ENCODE measurements at places on chromosomes 11 and 22.
A peak's percentile ranks its signal among the peaks of the same experiment; 100 is the strongest.

GRCh38 chr11:46117842-46118241 lies 3.4 kb downstream of the PHF21A start:
- no peak for DNase-seq

DNA sequence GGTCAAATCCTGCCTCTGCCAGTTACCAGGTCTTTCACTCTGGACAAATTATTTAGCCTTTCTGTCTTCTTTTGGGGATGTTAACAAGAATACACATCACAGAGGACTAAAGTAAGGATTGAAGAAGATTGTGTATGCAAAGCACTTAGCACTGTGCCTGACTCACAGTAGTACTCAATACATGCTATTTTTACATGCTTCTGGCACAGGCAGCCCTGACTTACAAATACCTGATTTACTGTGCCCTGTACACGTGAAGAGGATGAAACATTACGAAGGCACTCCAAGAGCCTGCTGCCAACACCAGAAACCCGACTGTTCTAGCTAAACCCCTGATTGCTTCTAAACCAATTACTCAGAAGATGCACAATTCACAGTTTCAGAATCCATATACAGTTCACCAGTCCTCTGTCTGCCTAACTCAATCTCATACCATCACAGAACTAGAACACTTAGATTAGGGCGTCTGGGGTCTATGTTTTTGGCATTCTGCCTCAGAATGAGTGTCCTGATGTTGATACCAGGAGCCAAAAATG lies 300.9 kb upstream of the DDI1 start:
- no peak for DNase-seq

DNA sequence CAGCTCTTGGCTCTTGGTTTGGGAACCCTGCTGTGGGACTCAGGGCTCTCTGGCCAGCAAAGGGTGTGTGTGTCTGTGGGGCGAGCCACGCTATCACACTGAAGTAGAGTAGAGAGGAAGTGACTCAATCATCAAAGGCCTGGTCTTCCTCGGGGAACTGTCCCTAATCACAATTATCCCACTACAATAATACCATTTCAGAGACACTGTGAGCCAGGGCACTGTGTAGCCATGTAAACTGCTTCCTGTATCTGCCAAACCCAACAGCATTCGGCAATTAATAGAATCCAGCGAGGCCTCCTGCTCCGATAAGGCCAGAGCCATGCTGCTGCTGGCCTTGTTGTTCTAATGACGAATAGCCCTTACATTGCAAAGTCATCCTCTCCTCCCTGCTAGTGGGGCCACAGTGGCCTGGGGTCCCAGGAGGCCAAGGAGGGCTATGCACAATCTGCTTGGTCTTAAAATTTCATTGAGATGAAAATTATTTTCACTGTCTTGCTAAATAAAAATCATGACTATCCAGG lies 49.8 kb upstream of the LMO2 start:
- no peak for DNase-seq

- no peak for DNase-seq
Measured at GRCh38 chr11:102824556-102824955, 18.9 kb downstream of the MMP3 start.

- DNase-seq, result no peak
Measured at GRCh38 chr11:22851477-22851876, 8.8 kb downstream of the CCDC179 start.

DNA sequence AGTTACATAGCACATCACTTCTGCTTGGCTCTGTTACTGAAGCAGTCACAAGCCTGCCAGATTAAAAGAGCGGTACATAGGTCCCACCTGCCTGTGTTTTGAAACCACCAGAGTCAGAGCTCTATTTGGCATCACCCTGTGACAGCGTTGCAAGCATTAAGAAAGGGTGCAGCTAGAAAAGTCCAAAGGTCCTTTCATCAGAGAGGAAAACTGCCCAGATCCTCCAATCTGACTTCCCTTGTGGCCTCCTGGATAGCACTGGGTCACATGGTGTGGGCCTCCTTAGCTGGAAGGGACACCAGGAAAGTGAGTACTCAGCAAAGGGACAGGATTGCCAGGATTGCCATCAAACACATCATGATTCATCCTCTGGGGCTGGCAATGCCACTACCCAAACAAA lies 22.9 kb downstream of the STX3 start:
- DNase-seq, result no peak

DNA sequence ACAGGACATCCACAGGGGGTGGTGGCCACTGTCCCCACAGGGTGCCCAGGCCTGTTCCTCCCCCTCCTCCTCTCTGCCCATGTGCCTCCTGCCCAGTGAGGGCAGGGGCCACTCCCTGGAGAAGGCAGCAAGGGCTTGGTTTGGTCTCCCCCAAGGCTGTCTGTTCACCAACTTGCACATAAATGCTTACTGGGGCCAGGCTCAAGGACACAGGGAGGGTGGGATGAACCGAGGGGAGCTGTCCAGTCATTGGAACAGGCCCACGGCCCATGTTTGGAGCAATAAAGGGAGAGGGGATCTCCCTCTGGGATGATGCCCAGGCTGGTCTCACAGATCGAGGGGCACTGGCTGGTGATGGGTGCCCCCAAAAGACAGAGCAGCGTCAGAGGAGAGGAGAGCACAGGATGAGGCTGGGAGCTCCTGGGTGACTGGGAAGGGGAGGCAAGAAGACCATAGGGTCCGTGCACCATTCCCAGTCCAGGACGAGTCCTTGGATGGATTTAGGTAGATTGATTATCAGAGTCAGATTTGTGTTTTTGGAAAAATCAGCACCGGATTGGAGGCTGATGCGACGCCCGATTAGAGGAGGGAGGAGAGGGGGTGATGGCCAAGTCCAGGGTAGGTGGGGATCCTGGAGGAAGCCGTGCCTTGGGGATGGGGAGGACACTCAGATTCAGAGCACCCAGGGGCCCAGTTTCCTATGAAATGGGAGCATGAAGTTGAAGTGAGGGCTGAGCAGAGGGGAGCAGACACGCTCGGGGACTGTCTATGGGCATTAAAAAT lies 1.1 kb downstream of the IGLL5 start:
- no peak for DNase-seq

GRCh38 chr11:71580057-71581003 lies 2.3 kb downstream of the KRTAP5-11 start:
- peak; percentile 76 for DNase-seq

DNA sequence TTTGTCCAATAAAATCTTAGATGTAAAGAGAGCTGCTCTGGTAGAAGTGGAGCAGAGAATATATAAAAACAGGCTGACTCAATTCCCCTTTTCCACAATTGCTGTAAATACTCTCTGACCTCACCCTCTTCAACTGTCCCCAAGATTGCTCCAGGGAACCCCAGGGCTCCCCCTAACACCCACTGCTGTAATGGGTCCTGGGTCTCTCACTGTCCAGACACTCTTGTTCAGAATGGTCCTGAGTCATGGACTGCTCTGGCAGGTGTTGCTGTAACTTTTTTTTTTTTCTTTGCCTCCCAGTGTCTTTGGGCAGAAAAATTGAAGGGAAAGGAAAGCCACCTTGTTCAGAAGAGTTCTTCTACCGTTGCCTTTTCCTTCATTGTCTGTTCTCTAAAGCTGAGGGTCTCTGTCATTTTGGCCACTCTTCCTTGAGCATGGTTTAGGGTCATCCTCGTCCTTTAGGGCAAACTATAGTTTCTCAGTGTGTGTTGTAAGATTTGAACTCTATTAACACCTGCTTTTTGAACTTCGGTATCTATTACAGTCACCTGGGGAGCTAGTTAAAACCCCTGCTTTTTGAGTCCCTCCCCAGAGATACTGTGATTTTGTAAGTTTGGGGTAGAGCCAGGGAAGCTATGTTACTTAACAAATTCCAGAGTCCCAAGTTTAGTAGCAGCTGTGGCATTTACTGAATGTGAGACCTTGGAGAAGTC lies 209.5 kb downstream of the NAV2 start:
- DNase-seq, result no peak

DNA sequence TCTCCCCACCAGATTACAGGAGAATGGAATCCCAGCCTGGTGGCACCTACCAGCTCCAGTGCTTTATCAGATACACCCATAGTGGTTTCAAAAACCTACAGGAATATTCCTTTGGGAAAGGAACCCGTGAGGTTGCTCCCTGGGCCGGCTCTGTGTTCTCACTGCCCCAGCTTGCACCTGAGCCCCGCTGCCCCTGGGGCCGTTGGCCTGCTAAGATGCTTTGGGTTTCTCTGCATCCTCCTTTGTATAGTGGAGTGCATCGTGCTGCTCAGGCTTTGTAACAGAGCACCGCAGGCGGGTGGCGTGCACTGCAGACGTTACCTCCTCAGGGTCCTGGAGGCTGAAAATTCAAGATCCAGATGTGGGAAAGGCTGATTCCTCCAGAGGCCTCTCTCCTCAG lies 414.1 kb downstream of the BRD1 start:
- no peak for DNase-seq

DNA sequence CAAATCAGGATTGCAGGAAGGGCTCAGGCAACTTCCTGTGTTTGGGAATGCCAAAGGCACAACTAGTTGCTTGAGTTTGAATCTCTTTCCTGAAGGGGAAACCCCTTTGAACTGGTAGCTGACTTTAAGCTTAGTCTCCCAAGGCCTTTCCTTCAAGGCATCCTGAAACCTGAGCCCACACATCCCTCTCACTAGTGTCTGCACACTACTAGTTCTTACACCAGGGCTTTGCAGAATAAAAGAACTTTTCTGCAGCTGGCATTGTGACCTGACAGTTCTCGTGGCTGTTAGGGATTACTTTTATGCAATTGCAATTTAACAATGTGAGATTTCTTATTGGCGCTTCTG lies 95.4 kb downstream of the EXT2 start:
- DNase-seq, result no peak

DNA sequence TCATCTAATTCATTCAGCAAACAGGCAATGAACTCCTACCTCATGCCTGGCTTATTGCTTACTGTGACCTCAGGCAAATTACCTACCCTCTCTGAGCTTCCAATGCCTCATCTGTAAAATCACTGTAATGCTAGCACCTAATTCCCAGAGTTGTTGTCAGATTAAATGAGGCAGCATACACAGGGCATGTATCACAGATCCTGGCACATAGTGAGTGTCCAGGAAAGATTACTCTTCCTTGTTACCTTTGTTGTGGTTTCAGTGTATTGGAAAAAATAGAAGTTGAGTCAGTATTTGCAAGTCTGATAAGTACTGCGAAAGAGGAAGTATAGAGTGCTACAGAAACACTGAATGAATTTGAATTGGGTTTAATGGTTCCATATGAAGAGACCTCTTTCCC lies 26.4 kb upstream of the LRRC55 start:
- DNase-seq, result no peak

- DNase-seq, result no peak
Measured at GRCh38 chr11:78688460-78688859, 113.8 kb upstream of the NARS2 start.

Measured in thyroid gland (tissue), 4 donors.